ENCODE measurements at places on chromosomes 4 and X.

- DNase-seq, result no peak
Observed at GRCh38 chrX:40056420-40056819, 41.3 kb downstream of the BCOR start.

- no peak for DNase-seq
Observed at GRCh38 chr4:101222156-101222845, 125.0 kb downstream of the PPP3CA start.

DNA sequence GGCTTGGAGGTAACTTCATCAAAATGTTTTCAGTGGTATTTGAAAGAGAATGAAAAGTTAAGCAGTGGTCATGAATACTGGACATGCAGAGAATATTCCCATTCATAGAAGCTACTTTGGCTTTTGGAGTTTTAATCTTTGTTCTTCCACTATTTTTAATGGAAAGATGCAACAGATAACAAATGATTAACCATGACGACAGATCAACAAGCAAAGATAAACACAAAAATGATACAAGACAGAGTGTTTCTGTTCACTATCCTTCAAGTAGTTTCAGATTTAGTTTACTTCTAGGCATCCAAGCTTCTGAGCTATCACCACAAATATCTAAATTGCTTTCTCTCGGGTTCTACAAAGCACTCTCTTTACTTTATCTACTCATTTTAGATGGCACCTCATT, 1004.9 kb upstream of the ADGRL3 start:
- DNase-seq, result no peak

GRCh38 chrX:115047715-115048114, 30.3 kb upstream of the IL13RA2 start:
- no peak for DNase-seq

DNA sequence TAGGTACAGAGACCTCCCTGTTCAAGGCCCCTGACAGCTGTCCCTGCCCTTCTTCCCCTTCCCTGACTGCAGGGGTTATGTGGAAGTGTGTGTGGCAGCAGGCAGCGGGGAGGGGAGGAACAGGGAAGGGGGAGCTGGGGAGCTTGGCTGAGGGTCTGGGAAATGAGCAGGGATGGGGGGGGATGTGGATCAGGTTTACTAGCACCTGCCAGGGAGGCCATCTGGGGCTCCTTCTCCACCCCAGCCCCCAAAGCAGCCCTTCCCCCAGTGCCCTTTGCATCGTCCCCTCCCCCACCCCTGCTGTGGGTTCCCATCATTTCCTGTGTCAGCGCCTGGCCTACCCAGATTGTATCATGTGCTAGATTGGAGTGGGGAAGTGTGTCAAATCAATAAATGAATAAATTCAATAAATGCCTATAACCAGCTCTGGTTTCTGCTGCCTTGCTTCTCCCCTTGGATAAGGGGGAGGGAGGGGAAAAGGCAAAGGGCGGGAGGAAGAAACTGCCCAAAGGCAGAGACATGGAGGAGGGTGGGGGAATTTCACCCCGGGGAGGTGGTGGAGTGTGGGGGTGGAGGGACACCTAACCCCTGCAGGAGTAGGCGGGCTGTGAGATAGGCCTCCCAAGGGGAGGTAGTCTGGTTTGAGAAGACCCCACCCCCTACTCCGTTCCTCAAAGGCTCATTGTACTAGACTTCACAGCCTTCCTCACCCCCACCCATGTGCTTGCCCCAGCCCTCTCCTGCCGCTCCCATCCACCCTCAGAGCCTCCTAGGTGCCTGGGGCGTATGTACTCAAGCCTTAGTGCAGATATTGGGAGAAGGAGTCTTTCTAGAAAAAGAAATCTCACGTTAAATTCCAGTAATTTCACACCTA, 3.2 kb downstream of the CXorf65 start:
- DNase-seq, result peak; percentile 36

DNA sequence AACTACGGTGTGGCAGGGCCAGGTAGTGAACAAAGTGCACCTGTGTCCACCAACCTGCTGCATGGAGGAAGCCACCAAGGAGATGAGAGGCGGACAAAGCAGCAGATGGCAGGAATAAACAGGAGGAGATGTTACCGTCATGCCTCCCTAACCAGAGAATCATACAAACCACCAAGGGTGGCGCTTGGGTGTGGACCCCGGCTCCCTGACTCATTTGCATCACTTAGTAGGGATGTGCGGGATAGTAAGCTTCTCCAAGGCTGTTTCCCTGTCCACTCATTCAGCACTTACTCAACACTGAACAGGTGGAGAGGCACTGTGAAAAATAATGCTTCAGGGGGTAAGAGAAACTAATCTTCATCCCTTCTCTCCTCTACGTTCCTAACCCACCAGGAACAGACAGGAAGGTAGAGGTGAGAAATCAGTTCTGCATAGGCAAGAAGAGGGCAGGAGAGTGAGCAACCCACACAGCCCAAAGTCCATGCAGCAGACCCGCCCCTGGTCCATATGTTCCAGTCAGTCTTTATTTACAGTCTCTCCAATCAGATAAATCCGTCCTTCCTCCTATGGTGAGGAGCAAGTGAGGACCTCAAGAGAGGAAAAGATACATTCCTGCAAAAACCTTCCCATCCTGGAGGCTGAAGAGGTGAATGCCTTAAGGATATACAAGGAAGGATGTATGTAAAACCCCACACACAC, 34.0 kb downstream of the QDPR start:
- no peak for DNase-seq

DNA sequence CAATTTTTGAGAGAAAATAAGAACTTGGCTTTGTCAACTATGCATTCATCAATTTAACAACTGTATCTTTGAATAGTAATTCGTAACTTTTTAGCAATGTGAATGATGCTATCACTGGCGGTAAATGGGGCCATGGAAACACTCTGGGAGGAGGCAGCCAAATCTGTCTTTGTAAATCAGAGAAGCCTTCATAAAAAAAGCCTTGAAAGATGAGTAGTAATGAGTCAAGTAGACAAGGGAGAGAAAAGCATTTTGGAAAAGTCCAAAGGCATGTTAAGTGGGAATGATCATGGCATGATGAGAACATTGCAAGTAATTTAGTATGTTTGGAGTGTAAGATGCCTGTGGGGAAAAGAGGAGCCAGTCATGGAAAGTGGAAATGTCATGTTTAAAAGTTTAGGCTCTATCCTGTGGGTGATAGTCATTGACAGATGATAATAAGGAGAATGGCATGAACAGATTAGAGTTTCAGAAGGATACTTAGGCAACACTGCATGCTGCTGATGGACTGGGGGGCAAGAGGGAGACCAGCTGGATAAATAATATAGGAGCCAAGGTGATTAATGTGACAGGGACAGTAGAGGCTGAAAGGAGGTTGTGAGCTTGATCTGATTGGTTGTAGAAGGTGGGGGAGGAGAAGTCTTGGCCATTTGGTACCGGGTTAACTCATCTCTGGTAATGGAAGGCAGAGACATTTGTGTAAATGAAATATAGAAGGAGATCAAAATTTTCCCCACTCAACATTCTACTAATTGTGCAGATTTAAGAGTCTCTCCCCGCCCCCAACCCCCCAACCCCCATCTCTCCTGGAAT, 16.3 kb downstream of the SPRY1 start:
- DNase-seq, result no peak

GRCh38 chr4:82639971-82640370, 78.2 kb upstream of the TMEM150C start:
- DNase-seq, result no peak

DNA sequence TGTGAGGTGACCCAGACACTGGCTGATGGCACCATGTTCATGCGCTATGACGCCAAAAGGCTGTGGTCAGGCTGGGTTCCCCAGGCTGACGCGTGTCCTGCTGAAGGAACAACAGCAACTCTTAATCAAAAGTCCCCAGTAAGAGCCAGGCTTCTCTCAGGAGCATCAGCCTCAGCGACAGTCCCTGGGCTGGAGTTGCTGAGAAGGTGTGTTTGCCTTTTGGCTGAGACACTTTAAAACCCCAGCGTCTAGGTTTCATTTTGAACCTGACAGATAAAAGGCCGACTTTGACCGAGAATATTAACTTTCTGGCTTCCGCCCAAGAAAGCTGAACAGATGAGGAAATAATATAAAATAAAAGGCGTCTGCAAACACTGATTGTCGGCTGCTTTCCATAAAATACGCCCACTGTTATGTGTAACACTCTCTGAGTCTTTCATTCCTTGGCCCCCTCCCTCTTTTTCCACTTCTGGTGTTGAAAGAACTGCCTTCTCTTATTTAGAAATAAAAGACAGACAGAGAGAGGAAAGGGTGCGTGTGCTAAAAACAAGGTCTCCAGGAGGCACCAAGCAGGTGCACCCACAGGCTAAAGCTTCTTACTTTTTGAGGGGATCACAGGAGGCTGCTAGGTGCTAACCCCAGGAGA, 373.6 kb downstream of the MID1IP1 start:
- DNase-seq, result no peak

- no peak for DNase-seq
Observed at GRCh38 chr4:71377561-71377960, 38.7 kb downstream of the SLC4A4 start.

GRCh38 chr4:13963601-13964000, 336.1 kb upstream of the BOD1L1 start:
- no peak for DNase-seq

GRCh38 chr4:168534535-168534934, 37.7 kb downstream of the PALLD start:
- DNase-seq, result no peak

- DNase-seq, result no peak
Observed at GRCh38 chrX:3230496-3230895, 116.0 kb downstream of the MXRA5 start.

DNA sequence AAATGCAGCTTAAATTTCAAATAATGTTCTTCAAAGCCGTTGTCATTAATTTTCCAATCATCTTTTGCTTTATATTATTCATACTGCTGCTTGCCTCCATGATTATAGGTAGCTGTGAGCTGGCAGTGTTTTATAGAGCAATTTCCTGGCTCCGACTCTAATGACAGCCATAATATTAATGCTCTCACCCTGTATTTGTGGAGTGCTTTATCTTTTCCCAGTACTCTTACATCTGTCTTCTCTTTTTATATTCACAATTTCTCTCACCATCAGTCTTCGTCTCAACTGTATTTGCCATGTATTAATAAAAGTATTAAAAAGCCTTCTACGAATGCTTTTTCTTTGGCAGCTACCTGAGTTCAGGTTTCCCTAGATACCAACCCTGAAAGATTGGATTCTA, 21.0 kb downstream of the ATXN3L start:
- no peak for DNase-seq

DNA sequence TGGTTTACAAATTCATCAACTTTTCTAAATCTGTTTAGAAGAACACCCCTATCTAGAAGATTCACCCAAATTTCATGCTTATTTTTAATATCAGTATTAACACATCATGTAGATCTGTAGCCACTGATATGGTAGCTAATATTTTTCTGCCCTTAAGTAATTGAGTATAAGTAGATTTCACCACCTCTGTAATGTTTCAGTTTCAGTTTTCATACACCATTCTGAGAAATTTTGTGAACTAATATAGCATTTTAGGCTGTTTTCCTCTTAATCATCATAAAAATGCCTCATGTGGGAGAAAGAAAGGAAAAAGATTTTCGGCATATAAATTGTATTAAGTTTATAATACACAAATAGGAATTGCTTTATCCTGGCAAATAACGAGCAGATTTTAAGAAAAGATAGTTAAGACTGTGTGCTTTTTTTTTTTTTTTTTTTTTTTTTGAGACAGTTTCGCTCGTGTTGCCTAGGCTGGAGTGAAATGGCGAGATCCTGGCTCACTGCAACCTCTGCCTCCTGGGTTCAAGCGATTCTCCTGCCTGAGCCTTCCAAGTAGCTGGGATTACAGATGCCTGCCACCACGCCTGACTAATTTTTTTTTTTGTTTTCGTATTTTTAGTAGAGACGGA, 21.4 kb upstream of the RBPJ start:
- DNase-seq, result no peak

- no peak for DNase-seq
Observed at GRCh38 chrX:20906571-20906970, 467.6 kb upstream of the CNKSR2 start.

DNA sequence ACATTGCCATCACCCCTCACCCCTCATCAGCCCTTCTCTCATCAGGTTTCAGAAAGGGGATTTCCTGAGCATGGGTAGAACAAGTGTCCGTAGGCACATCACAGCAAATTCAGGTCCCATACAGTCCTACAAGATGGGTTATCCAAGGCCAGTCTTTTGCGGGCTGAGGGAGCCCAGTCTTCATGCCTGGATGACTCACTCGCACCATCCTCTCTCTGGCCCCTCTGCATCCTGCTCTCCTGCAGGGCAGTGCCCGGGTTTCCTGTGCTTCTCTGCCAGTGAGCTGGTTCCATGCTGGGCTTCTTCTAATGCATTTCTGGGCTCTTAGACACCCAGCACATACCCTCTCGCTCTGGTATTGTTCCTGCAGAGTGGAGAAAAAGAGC, 7.3 kb upstream of the INTS6L start:
- no peak for DNase-seq

GRCh38 chrX:23578079-23578478, 89.2 kb upstream of the PRDX4 start:
- DNase-seq, result no peak

DNA sequence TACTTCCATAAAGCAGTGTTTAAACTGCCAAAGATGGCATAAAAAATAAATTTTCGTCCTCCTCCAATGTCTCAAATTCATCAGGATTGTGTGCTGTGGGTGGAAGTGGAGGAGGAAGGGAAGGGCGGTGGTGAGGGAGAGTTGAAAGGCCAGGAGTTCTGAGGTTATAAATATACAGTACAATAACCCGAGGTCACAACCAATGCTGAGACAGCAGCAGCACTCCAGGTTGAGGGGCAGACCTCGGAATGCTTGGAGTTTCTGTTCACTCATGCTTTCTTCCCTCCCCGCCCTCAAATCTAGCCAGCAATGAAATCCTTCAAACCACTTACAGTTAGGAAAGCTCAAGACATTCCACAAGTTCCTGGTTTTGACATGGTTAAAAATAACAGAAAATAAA, 134.0 kb upstream of the SMAD1 start:
- no peak for DNase-seq

- no peak for DNase-seq
Observed at GRCh38 chr4:146975036-146975435, 29.4 kb upstream of the TTC29 start.

DNA sequence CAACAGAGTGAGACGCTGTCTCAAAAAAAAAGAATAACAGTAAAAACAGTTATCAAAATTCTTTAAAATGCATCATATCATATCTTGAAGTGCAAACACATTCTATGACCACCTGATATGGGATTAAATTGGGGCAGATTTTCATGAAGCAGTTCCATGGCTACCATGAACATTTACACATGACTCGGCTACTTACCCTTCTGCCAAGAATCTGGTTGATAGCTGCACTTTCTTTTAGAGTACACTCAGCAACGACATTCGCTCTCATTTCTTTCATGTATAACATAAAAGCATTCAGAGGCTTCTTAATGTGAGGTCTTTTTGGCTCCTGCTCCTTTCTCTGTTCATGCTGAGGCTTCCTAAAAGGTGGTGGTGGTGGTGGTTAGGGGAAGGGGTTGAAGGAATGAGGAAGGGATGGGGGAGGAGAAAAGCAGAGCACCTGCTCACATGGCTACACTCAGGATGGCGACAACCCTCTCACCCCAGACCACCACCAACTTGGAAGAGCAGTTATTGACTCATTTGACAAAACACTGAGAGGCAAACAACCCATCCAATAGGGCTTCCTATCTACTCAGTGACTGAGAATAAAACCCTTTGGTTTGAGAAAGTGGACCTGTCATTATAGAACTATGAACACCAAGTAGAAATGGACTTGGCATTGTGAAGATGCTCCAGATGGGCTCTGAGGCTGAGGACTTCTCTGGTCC, 88.5 kb downstream of the HADH start:
- no peak for DNase-seq
